GDM1 (cell line): ENCODE measurements at places on chromosomes 4 and X.

GRCh38 chr4:94127707-94128328 lies 79.8 kb upstream of the SMARCAD1 start:
- DNase-seq = no peak

DNA sequence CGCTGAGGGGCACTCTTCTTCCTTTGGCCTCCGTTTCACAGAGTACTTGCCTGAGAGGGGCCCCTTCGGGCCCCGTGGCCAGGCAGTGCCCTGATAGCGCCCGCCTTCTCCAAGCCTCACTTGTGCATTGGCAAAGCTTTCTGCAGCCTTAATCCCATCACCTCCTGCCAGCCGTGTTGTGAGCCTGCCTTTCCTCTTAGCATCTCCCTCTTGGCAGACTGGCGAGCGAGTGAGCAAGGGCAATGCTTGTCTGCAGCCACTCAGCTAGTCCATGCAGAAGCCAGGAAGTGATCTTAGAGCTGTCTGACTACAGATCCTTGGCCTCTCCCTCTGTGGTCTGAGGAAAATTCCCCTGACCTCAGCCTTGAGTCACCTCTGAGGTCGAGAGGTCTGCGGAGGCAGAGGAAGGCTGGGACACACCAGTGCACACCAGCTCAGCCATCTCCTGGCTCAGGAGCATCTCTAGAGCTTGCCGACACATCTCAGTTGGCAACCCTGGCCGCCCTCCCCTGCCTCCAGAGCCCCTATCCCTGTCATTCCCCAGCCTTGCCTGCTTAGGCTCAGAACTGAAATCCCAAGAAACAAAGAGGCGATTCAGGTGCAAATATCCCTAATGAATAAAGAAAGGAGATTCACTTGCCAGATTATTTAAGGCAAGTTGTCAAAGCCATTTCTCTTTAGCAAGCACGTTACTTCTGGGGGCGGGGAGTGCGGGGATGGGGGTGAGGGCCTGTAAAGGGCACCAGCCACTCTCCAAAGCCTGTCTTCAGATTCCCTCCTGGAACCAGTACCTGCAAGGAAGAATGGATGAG lies 143.5 kb upstream of the MAMLD1 start:
- no peak for DNase-seq

- no peak for DNase-seq
Measured at GRCh38 chr4:16224264-16225166, 1.8 kb downstream of the TAPT1 start.

DNA sequence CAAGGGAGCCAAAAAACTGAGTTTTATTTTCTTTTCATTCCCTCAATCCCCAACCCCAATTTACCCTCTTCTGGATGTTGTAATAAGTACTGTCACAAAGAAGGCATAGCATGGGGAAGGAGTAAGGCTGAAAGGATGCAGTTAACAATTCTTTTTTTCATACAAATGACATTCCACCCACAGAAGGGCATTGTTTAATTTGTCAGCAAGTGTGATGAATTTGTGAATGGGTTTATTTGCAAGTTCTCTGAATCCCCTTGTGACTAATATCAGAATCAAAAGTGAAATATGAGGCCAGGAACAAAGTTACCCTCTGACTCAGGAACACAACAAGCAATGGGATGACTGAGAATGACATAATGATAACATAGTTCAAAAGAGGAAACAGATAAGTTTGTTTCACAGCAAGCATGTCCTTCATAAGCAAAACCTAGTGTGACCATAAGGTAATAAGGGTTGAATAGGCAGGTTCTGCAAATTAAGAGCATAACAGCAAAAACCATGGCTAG lies 2.1 kb downstream of the GEMIN8 start:
- DNase-seq = no peak

DNA sequence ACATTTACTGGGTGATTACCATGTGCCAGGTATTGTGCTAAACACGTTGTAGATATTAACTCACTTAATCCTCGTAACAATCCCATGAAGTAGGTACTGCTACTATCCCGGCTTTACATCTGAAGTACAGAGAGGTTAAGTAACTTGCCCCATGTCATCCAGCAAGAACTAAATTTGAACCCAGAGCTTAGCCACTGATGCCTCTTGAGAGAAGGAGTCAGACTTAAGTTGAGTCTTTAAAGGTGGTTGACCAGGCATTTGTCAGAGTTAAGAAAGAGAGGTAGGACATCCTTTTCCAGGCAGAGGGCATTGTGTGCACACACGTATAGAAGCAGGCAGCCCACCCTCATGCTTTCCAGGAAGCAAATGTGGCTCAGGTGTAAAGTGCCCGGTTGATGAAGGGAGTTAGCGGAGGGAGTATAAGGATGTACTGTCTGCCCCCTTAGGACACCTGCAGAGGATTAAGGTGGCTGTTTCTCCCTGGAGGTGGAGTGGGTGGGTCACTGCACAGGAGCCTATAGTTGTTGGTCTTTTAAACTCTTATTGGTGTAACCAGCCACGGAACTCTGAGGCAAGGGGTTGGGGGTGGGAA lies 335 bp upstream of the CD38 start:
- no peak for DNase-seq

- no peak for DNase-seq
Measured at GRCh38 chr4:100278567-100278966, 88.3 kb upstream of the DDIT4L start.

DNA sequence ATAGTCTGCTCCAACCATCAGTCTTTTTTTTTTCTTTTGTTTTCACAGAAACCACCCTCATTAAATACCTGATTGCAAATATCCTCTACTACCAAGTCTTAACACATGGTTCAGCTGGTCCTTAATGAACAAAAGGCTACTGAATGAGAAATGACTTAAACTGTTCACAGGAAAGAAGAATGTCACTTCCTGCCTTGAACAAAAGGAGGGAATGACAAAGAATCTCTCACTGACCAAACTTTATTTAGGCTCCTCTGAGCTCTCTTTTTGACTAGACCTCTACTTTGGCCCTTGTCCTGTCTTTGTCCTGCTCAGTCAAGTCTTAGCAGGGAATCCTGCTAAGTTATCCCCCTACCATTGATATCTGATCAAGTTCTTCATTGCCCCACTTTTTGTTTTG lies 31.8 kb upstream of the GJB1 start:
- DNase-seq = no peak

GRCh38 chrX:148070504-148070877 lies 89.4 kb downstream of the FMR1NB start:
- DNase-seq = no peak

DNA sequence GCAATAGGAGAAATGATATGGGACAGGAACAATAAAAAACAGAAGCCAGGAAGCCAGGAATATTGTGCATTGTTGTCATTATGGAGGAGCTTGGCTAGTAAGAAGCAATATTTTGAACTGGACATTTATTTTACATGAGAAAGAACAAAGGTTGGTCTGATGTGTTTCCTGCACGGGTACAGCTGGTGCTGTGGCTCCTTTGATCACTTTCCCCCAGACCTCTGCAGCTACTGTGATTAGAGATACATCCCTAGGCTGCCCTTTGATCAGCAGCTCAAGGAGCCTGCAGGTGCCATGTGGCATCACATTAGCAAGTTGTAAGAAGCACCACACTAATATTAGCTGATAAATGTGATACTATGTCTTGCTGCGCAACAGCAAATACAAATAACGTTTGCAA lies 2.5 kb downstream of the PDGFC start:
- DNase-seq = no peak

DNA sequence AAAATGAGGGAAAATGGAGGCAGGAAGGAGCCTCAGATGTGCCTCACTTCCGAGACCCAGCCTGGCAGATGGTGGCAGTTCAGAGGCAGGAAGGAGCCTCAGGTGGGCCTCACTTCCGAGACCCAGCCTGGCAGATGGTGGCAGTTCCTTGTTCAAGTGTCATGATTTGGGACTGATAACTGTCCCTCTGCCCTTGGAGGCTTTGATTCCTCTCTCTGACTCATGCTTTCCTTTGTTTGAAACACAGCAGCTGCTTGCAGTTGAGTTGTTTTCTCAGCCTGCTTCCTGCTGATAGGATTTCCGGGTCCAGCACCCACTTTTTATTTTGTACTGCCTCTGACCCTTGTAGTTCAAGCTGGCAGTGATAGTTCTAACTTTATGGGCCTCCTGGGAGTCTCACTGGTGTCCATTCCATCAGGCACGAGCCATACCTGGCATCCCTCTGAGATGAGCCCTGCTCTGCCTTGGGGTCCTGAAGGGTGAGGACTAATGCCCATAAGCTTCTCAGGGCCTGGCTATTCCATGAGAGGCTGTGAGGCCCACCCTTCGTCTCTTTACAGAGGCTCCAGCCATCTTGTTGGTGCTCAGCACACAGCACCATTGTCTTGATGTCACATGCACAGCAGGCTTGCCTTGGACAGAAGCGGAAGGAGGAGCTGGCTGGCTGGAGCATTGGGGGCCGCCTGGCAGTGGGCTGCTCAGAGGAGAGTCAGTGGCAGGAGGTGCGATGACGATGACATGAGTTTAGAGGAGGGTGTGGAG lies 13.0 kb downstream of the RGS12 start:
- DNase-seq = peak; percentile 72

DNA sequence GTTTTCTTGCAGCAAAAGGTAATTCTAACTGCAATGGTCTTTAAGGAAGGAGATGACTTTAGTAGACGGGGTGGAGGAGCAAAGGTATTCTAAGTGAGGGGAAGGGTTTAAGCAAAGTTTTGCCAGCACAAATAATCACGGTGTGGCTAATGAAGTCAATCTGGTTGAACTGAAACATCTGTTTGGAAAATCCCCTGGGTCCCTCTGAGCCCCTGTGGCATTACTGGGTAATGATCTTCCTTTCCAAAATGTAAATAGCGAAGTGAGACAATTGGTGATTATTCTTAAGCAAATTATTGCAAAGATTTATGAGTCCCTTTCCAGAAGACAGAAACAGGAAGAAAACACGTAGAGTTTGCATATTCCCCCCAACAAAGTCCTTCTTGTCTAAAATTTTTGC lies 47.2 kb downstream of the FGFBP1 start:
- no peak for DNase-seq

- no peak for DNase-seq
Measured at GRCh38 chr4:6390356-6390755, 82.1 kb downstream of the PPP2R2C start.

GRCh38 chr4:112284166-112284565 lies 1.5 kb downstream of the TIFA start:
- no peak for DNase-seq
